Activated T-helper 1 cell treated with Interleukin-2 at 50 U/mL for 16 hours (primary cell): ENCODE measurements at places on chromosomes 2 and 18.

- no peak for DNase-seq
These were observed 154.9 kb upstream of the ARHGAP28 start for GRCh38 chr18:6574631-6575030.

GRCh38 chr2:236633219-236633570, 63.6 kb downstream of the ACKR3 start:
- DNase-seq = no peak

- no peak for DNase-seq
These were observed 316.8 kb downstream of the PIK3C3 start for GRCh38 chr18:42271647-42272414.

DNA sequence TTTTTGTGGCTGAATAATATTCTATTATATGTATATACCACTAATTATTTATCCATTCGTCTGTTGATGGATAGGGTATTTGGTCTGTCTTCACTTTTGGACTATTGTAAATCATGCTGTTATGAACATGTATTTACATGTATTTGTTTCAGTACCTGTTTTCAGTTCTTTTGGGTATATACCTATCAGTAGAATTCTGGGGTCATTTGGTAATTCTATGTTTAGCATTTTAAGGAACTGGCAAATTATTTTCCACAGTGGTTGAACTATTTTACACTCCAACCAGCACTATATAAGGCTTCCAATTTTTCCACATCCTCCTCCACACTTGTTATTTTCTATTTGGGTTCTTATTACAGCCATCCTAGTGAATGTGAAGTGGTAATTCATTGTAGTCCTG, 12.4 kb upstream of the TANK start:
- no peak for DNase-seq

GRCh38 chr2:113178891-113179290, 5.1 kb downstream of the PSD4 start:
- DNase-seq = no peak

- no peak for DNase-seq
These were observed 166.5 kb upstream of the COPS8 start for GRCh38 chr2:236919209-236919608.

GRCh38 chr2:40004336-40004735, 225.3 kb upstream of the THUMPD2 start:
- no peak for DNase-seq

DNA sequence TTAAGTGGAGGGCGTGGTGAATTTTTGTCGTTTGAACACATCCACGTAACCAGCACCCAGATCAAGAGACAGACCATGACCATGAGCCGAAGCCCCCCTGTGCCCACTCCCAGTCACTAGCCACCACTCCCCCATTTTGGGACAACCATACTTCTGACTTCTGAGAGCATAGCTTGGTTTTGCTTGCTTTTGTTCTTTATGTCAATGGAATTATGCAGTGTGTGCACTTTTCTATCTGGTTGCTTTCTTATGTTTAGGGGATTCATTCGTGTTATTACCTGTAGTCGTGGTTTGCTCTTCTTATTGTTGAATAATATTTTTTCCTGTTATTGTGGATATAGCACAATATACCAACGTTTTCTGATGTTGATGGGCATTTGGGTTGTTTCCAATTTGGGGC, 141.7 kb downstream of the GLI2 start:
- DNase-seq = no peak

GRCh38 chr18:5961097-5961827, 65.9 kb upstream of the TMEM200C start:
- no peak for DNase-seq

DNA sequence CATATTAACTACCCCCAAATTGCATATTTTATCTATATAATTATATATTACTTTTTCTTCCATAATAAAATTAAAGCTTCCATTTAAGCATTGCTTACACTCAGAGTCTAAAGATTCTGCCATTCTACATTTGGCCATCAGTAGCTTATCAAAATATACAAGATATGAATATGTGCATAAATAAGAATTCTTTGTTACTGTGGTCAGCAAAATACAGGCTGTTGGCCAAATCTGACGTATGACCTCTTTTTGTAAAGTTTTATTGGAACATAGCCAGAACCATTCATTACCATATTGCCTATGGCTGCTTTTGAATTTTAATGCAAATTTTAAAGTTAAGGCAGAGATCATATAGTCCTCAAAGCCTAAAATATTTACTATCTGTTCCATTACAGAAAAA, 643.9 kb upstream of the VRK2 start:
- no peak for DNase-seq

DNA sequence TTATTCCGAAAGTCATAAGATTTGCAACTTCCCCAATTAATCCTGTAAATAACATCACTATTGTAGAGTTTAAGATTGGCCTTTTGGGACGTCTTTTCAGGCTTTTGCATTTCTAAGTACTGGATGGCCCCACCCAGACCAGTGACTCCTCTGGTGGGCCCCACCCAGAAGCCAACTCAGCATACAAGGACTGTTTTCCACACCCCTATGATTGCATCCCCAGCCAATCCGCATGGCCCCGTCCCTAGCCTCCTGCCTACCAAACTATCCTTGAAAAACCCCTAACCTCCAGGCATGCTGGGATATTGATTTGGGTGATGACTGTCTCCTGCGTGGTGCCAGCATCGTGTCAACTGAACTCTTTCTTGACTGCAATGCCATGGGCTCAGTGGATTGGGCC, 24.5 kb upstream of the TGIF1 start:
- DNase-seq = no peak

DNA sequence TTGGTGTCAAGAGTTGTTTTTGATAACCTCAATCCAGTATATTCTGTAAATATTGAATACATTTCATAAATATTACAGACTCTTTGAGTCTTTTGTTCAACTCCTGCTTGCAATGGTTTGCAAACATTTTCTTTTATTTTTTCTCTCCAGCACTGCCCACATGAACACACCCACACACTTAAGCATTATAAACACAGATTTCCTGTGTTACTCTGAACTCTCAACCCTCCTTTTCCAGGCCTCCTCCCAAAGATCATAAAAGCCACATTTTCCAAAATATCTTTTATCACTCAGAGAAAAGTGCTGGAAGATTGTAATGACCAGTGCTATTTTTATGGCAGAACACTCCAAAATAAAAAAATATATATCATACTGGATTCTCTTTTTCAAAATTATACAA, 20.5 kb downstream of the ARHGAP25 start:
- no peak for DNase-seq

- no peak for DNase-seq
These were observed 297.8 kb upstream of the SESTD1 start for GRCh38 chr2:179562330-179562885.

DNA sequence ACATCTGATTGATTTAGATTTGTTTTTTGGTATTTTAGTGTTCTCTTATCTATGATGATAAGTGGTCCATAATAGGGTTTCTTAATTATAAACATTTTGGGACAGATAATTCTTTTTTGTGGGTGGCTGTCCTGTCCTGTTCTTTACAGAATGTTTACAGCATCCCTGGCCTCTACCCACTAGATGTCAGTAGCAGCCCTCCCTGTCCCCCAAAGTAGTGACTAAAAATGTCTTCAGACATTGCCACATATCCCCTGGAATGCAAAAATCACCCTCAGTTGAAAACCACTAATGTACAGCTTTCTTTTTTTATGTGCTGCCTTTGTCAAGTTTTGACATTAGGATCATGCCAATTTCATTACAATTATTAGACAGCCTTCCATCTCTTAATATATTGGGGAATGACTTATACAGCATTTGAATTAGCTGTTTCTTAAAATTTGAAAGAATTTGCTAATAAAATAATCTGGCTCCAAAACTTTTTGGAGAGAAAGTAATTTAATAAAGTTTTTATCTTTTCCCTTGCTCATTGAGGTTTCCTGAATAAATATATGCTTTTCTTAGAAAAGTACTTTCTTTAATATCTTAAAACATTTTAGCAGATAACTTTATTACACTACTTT, 19.5 kb downstream of the WIPF1 start:
- no peak for DNase-seq

DNA sequence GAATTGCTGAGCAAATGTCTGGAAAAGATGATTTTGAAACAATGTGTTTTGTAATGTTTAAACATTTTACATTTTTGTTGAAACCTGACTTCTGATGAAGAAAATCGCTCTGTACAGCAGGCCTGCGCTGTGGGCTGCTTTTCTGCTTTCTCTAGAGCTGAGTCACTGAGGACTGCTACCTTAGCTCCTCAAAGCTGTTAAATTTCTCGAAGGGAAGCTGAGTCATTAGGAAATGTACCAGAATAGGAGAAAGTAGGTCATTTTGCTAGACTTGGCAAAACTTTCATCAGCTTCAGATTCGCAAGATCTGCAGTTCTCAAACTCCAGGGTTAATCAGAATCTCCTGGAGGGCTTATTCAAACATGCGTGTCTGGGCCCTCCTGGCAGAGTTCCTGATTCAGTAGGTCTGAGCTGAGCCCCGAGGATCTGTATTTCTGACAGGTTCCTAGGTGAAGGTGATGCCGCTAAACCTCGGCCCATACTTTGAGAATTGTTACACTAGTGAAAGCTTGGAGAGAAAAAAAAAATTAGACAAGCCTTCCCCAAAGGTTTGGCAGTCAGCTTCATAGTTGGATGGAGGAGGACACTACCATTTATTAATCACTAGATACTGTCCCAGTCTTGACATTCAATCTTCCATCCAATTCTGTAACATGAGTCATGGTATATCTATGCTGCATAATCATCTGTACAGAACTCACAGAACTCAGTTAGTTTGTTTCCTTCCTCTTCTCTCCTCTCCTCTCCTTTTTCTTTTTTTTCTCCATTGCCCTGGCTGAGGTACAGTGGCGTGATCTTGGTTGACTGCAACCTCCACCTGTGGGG, 297.6 kb downstream of the PARD3B start:
- no peak for DNase-seq

DNA sequence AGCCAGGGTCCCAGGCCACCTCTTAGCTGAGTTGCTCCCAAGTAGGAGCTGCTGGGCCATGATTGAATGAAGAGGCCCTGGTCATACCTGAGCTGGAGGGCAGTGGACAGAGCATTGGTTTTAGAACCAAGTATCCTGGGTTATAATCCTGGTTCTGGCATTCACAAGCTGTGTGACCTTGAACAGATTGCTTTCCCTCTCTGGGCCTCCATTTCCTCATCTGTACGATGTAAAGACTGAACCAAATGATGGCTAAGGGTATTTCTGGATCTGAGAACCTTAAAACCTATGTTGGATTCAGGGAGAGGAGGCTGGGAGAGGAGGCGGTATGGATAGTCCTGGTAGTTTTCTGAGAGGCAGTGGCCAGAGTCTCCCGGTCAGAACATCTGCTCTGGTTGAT, 31.0 kb downstream of the KCNK3 start:
- no peak for DNase-seq

DNA sequence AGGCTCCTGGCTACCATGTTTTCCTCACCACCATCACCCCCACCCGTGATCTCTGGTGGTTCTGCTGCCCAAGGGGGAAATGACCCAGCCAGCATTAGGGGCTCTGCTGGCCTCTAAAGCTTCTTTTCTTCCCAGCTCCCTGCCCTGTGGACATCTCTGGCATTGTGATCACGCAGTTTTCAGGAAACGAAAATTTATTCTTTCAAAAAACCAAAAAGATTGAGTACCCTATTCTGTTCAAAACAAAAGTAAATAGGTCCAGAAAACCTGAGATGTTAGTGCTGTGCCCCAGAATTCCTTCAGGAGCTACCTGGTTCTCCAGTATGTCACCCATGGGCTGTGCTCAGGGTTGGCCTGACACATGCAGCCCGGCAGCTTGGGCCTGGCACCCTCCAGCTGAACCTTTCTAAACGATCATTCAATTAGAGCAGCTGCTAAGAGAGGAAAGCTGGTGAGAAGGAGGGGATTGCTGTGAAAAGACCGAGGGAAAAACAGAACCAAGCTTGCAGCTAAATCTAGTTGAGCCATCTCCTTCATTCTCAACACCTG, 157.5 kb downstream of the MGAT5 start:
- no peak for DNase-seq

- DNase-seq = no peak
These were observed 1.0 kb downstream of the CYP26B1 start for GRCh38 chr2:72146347-72147302.

GRCh38 chr18:6994056-6994770, 123.4 kb downstream of the LAMA1 start:
- DNase-seq = no peak

DNA sequence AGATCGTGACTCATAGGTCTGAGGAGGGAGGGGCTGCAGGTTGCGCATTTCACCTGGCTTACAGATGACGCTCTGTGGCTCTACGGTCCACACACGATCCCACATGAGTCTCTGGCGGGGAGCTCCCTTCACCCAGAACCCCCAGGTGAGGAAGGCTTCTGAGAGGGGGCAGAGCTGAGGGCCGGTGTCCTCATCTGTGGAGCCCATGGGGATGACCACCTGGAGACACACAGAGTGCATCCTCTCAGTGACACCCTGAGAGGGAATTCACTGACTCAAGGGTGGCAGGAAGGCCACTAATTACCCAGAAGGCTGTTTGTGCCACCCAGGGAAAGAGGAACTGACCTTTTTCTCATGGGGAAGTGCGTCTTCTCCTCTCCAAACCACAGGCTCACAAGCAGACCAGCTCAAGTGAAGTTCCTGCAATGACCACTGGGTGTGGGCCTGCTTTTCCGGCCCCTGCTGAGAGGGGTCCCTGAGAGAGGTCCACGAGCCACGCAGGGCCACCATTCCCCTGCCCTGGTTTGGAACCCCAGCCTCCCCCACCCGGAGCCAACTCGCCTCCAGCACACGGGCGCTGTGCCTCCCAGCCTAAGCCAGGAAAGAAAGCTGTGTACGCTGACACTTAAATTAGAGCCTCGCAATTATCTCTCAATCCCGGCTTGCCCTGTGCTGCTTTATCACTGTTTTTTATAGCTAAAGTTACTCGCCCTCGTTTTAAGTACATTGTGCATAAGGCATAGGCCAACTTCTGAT, 114.1 kb downstream of the BCL11A start:
- no peak for DNase-seq

DNA sequence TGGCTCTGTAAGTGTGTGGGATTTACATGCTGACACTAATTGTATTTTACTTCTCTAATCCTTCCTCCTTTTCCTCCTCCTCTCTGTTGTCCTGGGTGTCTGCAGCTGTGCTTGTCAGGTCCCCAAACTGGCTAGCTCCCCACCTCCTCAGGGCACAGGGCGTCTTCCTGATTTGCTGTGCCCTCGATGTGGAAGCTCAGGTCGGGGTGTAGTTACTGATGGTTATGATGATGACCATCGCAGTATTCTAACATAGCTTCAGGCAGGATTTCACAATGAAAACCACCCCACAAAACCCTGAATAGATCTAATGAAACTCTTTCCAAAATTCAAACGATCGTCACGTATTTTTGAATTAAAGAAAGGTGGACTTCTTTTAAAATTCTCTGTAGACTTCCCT, 428.4 kb downstream of the TGIF1 start:
- no peak for DNase-seq

- no peak for DNase-seq
These were observed 543 bp upstream of the MARCHF4 start for GRCh38 chr2:216372761-216373291.

- DNase-seq = no peak
These were observed 81.1 kb downstream of the TRABD2A start for GRCh38 chr2:84799772-84800171.
